ENCODE measurements at places on chromosomes 16 and 17.

DNA sequence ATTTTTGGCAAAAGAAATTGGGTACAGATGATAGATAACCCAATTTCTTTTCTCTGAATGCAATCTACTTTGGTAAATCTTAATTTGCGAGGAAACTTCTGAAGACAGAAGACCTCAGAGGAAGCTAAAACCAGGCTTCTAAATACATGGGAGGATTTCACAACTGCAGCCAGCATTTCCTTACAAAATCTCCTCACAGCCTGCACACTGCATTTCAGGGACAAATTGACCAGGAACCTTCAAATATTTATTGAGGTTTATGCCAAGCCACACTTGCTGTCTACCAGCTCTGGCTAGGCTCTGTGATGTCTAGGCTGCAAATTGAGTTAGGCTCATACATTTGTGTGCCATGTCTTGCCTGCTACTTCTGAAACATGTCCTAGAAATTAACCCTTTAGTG is 167.3 kb upstream of the CDH5 start:
- no peak for DNase-seq

GRCh38 chr17:10622617-10623485 is 34.3 kb downstream of the MYH3 start:
- DNase-seq: no peak

DNA sequence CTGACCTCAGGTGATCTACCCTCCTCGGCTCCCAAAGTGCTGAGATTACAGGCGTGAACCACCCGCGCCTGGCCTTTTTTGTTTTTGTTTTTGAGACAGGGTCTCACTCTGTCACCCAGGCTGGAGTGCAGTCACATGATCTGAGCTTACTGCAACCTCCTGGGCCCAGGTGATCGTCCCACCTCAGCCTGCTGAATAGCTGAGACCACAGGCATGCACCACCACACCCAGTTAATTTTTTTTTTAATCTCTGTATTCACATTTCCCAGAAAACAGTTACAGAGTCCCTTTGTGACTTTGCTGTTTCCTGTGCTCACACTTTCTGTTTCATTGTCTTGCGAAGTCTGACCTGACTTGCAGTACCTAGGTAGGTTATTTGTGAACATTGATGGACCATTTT is 2.7 kb downstream of the CLUAP1 start:
- peak; percentile 25 for DNase-seq

- no peak for DNase-seq
Measured at GRCh38 chr17:74539281-74539820, 6.6 kb downstream of the CD300C start.

- DNase-seq: no peak
Measured at GRCh38 chr17:17440010-17440843, 36.6 kb upstream of the MED9 start.

GRCh38 chr17:77644181-77645071 is 314.1 kb upstream of the TNRC6C start:
- no peak for DNase-seq

DNA sequence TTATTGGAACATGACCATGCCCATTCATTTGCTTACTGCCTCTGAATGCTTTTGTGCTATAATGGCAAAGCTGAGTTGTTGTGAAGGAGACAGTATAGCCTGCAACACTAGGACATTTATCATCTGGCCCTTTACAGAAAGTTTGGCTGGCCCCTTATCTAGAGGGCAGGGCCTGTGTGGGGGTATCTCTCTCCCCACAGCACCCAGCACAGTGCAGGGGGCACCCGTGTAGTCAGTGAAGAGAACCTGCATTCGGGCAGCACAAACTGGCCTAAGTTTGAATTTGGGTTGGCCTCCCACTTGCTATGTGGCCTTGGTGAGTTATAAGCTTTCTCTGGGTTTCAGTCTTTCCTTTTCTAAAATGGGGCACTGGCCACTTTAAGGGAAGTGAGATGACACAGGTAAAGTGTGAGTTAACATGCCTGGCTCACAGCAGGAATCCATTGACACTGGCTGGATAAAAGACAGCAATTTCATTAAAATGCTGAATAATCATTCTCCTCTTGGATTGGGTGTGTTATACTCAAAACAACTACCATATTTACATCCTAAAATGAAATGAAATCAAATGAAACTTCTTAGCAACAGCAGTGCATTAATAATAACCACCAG is 12.1 kb downstream of the UBE2O start:
- no peak for DNase-seq

GRCh38 chr16:68707340-68708152 is 29.5 kb upstream of the CDH1 start:
- DNase-seq: no peak

DNA sequence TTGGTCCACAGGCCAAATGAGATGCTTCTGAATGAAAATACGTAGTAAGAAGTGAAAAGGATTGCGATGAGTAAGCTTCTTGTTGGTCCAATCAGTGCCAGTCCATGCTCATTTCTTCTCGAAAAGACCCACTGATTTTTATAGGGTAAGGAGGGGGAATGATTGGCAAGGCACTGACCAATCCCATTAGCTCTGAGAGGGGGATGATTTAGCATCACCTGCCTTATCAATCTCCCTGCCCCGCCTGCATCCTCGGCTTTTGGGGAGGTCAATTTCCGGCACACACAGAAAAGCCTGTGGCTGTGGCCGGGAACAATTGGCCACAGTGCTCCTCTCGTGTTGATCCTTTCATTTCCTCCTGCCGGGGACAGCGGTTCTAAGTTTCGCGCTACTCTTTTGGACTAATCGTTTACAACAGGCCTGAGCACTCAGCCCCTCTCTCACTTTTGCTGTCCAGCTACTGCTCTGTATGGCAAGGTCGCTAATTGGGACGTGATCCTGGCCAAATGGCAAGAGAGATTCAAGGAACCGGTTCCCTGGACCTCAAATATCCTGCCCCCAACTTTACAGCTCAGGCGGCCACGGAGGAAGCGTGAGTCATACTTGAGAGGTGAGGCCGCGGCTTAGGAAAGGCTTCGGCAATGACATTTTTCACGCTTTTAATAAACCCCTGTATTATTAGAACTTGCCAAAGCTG is 43.1 kb downstream of the TBX4 start:
- no peak for DNase-seq

- no peak for DNase-seq
Measured at GRCh38 chr17:44110011-44110686, 13.3 kb downstream of the HDAC5 start.

DNA sequence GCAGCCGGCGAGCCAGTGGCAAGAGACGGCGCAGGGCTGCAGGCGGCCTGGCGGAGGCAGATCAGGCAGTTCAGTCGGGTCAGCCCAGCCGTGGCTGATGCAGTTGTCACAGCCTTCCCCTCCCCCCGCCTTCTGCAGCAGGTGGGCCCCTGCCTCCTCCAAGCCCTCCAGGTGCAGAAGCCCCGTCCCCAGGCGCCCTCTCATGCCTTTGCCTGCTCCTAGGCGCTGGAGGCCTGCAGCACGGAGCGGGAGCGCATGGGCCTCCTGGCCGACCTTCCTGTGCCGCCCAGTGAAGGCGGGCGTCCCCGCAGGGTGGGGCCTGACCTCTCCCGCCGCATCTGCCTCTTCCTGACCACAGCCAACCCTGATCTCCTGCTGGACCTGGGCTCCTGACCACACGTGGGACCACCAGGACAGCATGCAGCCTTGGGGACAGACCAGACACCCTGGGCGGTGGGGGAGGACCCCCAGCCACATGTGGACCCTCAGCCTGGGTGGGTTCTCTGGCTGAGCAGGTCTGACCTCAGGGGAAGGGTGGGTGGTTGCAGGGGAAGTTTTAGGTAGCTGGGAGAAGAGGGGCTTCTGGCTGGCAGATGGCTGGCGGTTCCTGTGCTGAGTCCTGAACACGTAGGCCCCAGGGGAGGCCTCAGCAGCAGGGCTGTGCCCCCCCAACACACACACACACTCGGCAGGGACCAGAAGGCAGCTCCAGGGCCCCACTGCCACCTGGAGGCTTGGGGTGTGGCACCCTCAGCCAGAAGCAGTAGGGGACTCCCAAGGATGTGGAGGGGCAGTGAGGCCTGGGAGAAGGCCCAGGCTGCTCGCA is 3.1 kb upstream of the MRPS34 start:
- no peak for DNase-seq

DNA sequence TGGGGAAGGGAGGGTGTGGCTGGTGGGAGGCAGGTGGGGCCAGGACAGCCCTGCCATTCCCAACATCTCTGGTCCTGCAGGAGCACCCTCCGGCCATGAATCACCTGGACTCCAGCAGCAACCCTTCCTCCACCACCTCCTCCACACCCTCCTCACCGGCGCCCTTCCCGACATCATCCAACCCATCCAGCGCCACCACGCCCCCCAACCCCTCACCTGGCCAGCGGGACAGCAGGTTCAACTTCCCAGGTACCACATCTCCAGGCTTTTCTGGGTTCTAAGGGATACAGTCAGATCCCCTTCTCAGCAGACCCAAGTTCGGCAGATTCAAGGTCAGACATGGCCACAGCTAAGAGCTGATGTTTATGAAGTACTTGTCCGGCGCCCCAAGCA is 33.8 kb upstream of the LGALS9 start:
- no peak for DNase-seq

- no peak for DNase-seq
Measured at GRCh38 chr16:88083582-88083981, 132.3 kb downstream of the BANP start.

DNA sequence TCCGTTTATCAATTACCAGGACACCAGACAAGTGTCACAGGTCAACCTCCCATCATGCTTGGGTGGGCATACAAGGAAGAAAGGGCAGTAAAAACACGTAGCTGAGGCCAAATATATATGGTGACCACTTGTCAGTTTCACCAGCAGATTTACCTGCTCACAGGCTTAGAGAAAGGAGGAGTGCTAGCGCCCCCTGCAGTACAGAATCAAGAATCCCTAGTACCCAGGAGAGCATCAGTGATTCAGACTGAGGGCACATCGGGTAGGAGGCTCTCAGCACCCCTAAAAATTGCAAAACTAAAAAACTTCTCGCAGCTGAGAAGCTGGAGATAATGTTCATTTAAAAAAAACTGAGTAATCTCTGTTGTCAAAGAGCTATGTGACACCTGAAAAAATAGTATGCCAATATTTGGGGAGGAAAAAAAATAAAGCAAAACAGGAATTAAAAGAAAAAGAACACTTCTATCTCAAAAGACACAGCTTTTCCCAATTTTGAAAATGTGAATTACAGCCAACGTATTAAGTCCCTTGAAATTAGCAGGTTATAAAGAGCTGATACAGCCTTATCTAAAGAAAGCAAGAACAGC is 21.2 kb upstream of the MON1B start:
- DNase-seq: no peak

DNA sequence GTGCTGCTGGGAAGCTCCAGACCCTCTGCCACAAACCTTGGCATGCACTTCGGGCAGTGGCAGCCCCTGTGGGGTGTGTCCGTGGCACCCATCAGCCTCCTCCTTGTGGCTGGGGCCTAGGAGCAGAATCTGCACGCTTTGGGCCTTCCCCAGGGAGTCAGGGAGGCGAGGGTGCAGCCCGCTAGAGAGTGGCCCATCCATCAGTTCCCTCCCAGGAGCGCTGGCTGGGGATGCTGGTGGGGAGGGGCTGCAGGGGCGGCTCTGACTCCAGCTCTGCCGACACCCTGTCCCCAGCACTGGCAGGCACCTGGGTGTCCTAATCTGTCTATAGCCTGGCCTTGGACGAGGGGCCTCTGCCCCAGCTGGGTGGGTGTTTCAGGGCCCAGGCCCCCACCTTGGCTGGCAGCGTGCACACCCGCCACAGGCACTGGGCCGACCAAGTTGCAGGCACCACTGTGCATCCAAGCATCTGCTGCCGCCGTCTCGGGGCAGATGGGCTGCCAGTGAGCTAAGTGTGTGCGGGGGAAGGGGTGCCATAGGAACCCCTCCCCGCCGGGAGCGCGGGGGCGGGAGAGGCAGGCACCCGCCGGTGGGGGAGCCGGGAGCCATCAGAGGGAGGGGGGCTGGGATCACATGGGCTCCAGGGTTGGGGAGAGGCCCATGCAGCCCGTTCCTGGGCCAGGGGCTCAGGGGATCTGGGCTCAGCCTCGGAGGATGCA is 30.2 kb downstream of the ENDOV start:
- DNase-seq: no peak

DNA sequence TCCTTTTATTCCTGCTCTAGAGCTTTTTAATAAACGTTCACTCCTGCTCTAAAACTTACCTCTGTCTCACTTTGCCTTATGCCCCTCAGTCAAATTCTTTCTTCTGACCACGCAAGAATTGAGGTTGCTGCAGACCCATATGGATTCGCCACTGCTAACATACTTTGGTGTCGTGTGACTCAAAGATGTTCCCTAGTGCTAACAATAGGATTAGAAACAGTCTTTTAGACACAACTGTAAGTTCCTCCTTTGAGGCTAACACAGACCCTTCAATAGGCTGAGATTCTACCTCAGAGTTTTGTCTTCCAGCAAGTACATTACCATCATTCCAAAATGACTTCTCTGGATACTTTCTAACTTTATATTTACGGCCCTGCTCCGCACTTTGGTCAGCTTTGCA is 149.5 kb upstream of the COX10 start:
- no peak for DNase-seq

GRCh38 chr16:73365016-73365551 is 317.2 kb upstream of the ZFHX3 start:
- no peak for DNase-seq

DNA sequence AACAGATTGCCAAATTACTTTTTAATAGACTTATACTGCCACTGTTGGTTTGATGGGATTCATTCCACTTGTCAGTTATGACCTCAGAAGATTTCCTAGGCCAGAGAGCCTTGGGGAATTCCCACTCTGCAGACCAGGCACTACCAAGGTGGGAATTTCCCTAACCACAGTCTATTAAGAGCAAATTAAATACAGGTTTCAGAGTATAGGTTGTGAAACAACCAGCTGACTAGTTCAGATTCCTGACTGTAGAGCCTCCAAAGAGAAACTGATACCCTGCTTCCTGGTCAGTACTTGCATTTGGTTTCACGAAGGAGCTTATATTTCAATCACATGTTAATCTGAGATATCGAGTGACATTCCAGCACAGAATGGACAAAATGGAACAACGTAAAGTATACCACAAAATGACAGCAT is 186.5 kb downstream of the STX8 start:
- no peak for DNase-seq

Data from tibial artery (tissue), 4 donors.